ENCODE measurements at places on chromosomes 13 and 19.
A peak's percentile ranks its signal among the peaks of the same experiment; 100 is the strongest.

GRCh38 chr19:42250666-42251531 is 4.0 kb downstream of the ERF start:
- no peak for DNase-seq

DNA sequence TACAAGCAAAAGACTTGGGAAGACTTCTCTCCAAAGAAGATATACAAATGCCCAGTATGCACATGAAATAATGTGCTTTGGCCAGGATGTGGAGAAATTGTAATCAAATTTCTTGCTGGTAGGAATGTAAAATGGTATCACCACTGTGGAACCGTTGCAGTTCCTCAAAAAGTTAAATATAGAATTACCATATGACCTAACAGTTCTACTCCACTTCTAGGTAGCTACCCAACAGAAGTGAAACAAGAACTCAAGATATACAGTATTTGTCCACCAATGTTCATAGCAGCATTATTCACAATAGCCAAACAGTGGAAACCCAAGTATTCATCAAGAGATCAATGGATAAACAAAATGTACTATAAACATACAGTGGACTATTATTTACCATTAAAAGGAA is 95.0 kb upstream of the KLF5 start:
- no peak for DNase-seq

DNA sequence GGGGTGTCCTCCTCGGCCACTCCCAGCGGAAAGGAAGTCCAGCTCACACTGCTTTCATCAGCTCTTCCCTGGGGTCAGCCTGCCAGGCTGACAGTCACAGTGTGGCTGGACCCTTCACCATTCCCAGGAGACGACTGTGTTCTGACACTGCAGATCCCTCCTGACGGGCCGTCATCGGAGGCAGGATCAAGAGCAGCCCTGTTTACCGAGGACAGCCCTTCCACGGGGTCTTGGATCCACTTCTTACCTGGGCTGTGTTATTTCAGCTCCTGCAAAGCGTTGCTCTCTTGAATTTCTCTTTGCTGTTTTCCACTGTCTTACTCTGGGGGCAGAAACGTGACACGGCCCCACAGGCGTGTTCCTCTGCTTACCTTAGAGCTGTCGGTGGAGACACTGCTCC is 149.9 kb upstream of the SOX1 start:
- no peak for DNase-seq

DNA sequence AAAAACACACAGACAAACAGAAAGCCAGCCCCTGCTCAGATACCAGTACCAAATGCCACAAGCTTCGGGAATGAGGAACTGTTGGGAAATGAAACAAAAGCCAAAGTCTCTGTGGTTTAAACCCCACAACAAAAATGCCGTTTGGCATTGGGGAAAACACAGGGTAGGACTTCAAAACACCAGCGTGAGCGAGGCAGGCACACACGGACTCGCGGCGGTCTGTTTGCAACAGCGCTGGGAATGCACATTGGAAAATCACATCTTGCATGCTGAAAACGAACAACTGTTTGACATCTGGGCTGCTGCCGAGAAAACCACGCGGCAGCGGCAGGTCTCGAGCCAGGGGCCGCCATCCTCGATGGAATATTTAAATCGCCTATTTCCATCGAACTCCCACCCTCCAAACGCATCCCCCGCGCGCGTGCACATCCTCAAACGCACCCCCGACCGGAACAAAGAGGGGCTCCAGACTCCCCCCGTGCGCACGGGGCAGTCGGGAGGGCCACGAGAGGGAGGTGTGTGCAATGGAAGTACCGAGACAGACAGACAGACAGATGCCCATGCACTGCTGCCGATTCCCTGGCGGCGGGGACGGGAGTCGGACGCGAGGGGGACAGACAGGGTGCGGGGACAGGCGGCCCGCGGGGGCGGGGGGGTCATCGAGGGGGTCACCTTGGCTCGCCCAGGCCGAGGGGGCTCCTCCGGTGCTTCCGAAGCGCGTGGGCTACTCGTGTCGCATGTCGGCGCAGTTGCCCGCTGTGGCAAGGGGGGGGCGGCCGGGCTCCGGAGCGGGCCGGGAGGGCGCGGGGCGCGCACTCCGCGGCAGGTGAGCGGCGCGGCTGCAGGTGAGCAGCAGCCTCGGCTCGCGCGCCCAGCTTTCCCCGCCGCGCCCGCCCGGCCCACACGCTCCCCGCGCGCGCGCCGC is at the start of gene GPR12:
TSS of gene GPR12 (minus strand) at position 880 of the 925 bp plus-strand sequence. CDS start 959 bp downstream, outside the sequence.
- no peak for DNase-seq

GRCh38 chr19:524062-524674 is 7.4 kb upstream of the CDC34 start:
- DNase-seq, result no peak

DNA sequence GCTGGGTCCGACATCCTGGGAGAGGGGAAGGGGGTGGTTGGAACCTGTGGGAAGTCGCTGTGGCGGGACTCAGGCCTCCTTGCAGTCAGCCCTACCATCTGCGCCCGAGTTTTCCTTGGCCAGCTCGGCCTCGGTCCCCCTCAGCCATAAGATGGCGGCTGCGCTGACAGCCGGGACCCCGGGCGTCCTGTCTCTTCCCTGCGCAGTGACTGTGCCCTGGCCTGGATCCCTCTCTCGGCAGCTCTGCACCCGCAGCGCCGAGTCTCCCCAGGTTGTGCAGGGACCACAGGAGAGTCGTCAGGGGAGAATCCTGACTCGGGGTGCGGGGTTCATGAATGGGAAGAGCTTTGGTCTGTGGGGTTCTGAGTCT is 345 bp downstream of the ZNF257 start:
- no peak for DNase-seq

DNA sequence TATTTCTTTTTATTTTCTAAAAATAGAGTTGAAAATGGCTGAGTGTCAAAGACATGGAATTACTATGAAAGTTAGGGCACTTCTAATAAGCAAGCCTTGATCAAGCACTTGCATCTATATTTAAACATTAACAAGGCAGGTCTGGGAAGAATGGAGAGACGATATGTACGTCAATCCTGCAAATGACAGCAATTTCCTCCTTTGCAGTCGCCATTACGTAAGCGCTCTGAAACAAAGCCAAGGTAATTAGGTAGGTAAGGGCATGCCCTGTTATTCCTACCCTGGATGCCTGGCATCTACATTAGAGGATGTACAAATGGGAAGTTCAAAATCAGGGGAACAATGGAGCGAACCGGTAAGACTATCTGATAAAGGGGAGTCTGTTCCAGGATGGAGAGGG is 664.0 kb upstream of the ARGLU1 start:
- no peak for DNase-seq

DNA sequence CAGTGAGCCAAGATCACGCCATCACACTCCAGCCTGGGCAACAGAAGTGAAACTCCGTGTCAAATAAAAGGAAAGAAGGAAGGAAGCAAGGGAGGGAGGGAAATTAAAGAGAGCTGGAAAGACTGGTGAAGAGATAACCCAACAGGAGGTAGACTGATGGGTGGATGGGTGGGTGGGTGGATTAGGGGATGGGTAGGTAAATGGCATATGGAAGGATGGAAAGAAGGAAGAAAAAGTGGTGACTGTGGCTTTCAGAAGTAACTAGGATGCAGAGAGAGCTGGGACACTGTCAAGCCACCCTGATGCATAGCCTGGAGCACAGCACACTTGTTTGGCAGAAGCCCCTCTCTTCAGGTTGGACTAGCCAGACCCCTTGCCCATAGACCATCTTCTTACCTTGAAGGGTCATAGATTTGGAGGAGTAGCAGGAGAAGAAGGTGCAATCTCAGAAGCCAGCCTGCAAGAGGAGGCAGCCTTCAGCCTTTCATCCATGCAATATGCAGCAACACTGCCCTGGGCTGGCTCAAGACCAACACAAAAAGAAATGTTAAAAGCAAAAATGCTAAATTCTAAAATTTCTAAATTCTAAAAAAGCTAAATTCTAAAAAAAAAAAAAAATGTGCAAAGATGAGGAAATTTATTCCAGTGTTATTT is 5.1 kb downstream of the IQCN start:
- DNase-seq, result no peak

DNA sequence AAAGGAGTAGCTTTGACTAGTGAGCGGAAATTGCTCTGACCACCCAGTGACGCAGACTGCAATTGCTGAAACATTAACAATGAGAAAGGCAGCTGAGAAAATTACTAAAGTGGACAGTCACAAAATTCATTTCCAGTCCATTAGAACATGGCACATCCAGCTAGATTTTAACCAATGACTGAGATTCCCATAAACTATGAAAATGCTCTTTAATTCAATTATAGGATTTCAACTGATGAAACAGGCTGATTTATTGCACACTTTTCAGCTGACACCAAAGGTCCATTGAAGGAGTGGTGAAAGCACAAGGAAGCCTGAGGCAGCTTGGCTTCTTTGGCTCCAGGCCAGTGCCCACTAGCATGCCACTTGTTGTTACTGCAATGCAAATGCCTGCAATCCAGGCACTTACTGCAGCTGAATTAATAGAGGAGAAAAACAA is 933.4 kb downstream of the SLITRK6 start:
- DNase-seq, result no peak

GRCh38 chr13:44764302-44764692 is 188.2 kb upstream of the TSC22D1 start:
- no peak for DNase-seq

GRCh38 chr13:98265692-98266551 is 88.9 kb upstream of the RNF113B start:
- no peak for DNase-seq

DNA sequence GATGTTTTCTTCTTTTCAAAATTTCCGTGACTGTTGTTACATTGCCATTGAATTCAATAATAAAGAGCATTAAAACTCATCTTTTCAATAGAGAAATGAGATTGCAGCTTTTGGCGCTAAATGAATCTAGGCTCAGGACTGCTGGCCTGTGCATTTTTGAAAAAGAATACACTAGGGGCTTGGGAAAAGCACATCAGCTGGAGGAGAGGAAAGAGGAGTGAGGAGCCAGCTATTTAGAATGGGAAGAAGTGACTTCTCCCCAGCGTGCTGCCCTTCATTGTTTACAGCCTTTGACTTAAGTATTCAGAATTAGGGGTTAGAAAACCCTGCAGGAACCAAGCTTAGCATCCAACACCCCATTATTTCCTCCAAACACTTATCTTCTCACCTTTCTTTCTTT is 43.3 kb downstream of the TNFSF11 start:
- no peak for DNase-seq

DNA sequence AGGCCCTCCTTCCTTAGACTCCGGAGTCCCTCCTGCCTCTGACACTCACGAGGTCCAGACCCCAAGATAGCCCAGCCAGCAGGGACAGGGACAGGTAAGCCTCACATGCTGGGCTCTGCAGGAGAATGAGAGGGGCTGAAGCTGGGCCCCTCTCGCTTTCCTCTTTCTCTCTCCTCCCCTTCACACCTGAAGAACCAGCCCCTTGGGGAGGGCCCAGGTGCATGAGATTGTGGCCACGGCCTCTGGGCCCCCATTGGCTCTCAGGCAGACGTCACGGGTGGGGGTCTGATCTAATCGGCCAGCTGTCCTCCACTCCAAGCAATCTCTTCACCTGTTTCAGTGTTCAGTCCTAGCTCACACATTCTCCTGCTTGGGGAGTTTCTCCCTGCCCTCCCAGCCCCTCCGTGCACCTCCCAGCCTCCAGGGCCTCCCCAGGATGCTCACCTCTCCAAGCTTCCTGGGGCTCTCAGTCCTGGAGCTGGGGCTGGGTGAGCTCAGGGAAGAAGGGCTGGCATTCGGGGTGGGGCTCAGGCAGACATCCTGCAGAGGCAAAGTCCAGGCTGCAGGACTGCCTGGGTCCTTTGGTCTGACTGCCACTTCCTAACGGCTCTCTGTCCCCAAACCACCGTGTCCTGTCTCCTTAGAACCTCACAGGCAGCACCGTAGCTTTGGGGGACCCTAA is 2.8 kb downstream of the TMEM150B start:
- DNase-seq, result no peak

GRCh38 chr13:48401480-48401879 is 11.4 kb downstream of the LPAR6 start:
- no peak for DNase-seq

DNA sequence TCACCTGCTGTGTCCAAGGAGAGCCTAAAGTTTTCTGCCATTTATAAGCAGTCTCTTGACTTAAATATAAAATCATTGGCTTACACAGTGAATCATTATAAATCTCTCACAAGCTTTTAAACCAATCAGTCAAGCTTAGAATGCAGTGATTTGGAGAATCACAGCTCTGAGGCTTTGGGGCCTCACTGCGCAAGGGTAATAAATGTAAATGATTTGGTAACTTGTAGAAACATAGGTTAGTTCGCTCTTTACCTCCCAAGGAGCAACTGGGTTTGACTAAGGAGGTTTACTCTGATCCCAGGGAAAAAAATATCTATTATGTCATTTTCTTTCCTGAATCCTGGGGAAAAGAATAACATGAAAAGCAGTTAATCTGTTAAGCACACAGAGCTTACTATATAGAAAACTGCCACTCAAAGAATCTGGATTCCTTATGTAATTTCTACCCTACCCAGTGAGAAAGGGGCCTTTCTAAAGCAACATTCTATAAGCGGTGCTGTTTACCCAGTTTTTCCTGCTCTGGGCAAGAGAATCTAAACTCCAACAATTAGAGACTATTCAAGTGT is 128.2 kb downstream of the MZT1 start:
- no peak for DNase-seq

- DNase-seq, result no peak
Observed at GRCh38 chr13:62483774-62484173, 1068.1 kb upstream of the PCDH20 start.

- peak; percentile 15 for DNase-seq
Observed at GRCh38 chr13:78241278-78241919, 322.8 kb upstream of the EDNRB start.

DNA sequence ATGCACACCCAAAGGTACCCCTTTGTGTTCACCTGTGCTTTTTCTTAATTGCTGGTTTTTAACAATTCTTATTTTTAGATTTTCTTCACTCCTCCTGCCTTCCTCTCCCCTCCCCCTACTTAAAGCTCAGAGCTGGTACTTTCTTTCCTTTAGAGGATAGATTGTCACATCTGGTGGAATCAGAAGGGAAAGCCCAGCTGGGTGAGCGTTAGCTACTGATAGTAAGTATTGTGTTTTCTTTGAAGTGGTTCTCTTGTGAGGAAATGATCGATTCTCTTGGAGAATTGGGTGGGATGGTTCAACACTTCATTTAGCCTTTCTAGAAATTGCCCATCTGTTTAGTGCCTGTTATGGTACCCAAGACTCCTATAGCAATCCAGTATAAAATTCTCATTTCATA is 84.8 kb downstream of the FLT1 start:
- DNase-seq, result no peak

DNA sequence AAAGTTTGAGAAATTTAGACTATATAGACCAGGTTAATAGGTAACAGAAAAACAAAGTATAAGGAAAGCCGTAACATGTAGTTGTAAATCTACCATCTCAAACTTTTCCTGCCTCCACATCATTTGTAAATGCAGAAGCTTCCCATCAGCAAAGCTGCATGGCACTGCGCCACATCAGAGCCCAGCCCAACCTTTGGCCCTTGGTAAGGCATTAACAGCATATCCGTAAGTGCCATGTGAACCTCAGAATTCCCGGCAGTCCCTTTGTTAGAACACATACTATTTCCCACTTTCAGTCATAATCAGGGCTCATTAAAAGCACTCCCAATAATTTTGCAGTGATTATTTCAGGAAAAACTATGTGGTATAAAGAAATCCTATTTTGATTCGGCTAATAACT is 51.6 kb downstream of the MPHOSPH8 start:
- no peak for DNase-seq

GRCh38 chr13:48653472-48653939 is at the start of gene CYSLTR2:
CYSLTR2 (plus strand) TSS chr13:48653929; CDS start chr13:48706818, 52,889 bp downstream.
- no peak for DNase-seq
